ENCODE measurements at places on chromosomes 1 and 21.
A peak's percentile ranks its signal among the peaks of the same experiment; 100 is the strongest.

DNA sequence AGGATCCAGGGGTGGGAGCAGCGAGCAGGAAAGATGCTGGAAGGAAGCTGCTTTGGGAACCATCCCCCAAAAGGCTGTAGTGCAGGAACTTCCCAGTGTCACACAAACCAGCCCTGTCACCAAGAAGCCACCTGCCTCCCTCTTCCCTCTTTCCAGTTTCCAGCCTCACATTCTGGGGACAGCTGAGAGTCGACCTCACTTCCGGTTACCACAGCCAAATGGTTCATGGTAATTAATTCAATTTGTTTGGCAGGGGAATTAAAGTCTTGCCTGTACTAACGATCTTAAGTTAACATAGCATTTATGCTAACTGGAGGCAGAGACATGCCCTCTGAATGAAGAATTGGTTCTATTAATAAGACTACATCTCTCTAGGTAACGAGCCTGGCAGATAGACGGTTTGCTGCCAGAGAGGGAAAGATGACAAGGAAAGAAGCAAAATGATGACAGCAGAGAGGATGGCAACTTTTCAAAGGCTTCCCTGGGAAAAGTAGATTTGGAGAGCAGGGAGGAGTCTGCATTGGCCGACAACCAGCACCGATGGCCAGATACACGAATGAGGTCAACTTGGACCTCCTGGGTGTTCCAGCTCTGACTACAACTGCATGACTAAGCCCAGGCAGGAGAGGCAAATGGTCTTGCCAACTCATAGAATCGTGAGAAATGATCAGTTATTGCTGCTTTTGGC lies 64.1 kb downstream of the TMCO4 start:
- no peak for DNase-seq

- no peak for DNase-seq
These were observed 31.5 kb upstream of the C1orf198 start for GRCh38 chr1:230899841-230900251.

DNA sequence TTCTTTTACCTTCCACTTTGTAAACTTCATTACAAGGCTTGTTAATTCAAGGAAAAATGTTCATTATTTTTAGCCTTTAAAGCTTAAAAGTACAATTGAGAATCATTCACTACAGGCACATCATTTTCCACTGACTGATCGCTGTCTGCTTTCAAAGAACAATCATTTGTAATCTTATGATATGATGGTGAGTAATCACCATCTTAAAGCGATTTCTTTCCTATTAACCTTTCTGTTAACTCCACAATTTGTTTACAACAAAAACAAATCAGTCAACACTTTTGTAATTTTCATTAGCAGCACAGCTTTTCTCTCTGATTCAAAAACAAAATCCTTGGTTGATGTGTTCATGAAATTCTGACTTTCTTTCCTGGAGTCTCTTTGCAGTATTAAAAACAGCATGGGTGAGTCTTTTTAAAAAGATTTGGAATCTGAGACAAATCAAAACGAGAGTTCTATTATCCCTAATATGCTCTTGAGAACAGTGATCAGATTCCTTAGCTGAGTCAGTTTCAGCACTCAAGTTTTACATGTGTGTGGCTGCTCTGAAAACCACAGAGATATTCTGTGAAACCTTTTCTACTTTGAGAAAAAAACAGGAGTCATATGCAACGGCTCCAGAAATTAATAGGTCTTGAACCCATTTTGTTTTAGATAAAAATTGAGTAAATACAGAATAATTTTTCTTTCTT lies 145.8 kb upstream of the TMPRSS15 start:
- DNase-seq, result no peak

DNA sequence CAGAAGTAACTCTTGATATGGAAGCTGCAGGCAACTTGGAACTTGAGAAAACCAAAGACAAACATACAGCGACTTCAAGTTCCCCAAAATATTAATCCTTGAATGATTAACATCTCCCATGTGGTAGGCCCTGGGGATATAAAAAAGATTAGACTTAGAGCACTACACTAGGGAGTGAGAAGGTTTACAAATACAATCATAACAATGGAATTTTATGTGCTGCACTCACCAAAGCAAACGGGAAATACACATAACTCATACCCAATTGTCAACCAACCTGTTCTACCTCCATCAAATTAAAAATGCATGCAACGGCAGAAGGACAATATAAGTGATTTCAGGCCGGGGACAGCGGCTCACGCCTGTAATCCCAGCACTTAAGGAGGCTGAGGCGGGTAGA lies 3.7 kb downstream of the SMYD3 start:
- DNase-seq, result no peak

- DNase-seq, result no peak
These were observed 177.0 kb downstream of the SIPA1L2 start for GRCh38 chr1:232452736-232453440.

GRCh38 chr1:242556759-242557158 lies 32.3 kb upstream of the PLD5 start:
- DNase-seq, result no peak

DNA sequence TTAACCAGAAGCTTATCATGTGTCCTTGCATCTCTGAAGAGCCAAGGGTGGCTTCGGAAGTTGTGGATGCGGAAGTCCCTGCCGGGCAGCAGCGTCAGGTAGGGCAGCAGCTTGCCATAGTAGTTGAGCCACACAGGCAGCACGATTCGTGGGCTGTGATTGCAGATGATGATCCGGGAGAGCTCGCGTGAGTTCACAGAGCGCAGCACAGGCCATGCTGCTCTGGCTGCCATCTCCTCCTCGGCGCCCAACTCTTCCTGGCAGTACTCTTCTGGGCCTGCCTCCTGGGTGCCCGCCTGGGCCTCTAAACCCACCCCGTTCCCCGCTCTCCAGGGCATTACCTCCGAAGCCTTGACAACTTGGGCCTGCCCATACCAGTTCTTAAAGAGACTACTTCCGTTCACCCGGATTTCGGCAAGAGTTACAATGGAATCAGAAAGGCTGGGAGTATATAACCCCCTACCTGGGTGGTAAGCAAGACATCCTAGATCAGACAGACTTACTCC lies at the start of gene VHLL:
TSS of gene VHLL (minus strand) at position 456 of the 506 bp plus-strand sequence. CDS start at position 338, 118 bp downstream.
- DNase-seq, result no peak

DNA sequence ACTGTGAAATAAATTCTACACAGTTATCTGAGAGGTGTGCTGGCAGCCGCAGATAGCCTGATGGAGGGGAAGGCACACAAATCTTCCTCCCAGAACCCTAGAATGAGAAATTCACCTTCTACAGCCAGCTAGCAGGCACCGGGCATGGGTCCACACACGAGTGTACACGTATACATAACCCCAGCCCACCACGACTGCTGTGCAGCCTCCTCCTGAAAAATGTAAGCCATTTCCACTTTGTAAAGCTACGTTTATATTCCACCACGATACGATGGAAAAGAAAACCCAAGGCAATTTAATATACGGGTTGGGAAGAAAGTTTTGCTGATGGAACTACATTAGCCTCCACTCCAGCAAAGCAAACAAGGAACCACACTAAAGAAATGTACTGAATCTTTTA lies 1.8 kb downstream of the BTG3 start:
- no peak for DNase-seq

DNA sequence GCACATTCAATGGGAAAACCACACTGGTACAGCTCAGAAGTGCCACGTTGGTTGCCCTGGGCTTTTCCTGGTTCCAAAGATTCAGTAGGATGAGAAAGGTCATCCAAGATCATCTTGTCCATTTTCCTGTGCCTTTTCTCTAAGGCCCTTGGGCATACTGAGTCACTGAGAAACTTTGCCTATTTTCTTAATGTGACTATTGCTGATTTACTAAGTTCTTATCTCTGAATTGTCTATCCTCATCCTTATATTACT lies 57.2 kb upstream of the HSD17B7 start:
- DNase-seq, result no peak

GRCh38 chr1:210910020-210910575 lies 223.8 kb downstream of the KCNH1 start:
- no peak for DNase-seq

DNA sequence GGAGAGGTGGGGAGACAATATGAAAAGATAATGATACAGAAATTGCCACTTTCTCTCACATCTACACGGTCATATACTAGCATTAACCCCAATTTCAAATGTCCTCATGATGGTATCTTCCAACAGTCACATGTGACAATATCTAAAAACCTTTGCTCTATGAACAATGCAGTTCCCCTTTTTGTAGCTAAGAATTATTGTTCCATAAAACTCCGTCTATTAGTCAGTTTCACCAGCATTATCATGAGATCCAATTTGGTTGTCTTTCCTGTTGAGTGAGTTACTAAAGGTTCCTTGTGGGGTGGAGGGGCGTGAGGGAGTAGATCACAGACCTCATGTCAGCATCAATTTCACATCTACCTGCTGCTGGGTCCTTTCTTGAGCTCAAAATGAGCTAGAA lies 1.7 kb downstream of the TIAM1 start:
- no peak for DNase-seq

- no peak for DNase-seq
These were observed 16.6 kb downstream of the SDCCAG8 start for GRCh38 chr1:243272401-243272800.

DNA sequence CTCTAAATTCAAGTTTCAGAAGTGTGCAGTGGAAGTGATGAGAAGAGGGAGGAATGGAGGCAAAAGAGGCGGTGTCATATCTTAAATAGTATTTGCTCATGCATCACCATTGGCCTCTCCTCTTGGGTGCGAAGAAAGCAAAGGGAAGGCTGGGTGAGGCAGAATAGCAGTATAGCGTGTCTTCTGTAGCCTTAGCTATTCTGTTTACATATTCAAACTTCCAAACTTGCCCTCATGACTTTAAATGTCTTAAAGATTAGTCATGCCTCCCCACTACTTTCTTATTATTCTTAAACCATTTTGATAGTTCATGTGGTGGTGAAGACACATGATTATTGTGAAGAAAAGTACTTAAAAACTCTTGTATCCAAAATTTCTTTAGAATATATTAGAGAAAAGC lies 104.6 kb upstream of the TENT5C start:
- DNase-seq, result no peak

DNA sequence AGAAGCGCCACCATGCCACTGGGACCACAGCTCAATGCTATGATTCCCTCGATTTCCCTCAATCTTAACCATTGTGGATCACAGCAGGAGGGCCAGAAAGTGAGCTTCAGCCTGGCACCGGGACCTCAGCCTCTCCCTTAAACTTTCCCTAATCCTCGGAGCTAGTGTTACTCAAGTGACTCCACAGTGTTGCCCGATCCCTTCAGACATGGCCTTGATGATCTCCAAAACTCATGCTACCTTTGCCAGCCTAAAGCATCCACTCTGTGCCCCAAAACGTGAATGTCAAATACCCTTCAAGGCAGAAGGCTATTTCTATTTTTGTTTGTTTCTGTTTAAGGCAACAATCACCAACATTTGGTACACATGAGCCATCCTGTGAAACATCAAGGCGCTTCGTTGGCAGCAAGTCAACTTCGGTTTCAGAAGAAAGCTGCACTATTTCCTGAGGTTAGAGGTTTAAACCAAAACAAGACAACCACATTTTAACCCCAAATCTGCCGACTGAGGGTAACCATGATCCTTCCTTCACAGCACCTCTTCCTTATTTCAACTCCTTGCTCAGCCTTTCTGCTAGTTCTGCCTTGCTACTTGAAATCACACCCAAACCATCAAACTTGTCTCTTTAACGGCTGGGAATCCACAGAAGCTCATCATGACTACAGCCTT lies 94.4 kb upstream of the KRTAP19-8 start:
- no peak for DNase-seq

DNA sequence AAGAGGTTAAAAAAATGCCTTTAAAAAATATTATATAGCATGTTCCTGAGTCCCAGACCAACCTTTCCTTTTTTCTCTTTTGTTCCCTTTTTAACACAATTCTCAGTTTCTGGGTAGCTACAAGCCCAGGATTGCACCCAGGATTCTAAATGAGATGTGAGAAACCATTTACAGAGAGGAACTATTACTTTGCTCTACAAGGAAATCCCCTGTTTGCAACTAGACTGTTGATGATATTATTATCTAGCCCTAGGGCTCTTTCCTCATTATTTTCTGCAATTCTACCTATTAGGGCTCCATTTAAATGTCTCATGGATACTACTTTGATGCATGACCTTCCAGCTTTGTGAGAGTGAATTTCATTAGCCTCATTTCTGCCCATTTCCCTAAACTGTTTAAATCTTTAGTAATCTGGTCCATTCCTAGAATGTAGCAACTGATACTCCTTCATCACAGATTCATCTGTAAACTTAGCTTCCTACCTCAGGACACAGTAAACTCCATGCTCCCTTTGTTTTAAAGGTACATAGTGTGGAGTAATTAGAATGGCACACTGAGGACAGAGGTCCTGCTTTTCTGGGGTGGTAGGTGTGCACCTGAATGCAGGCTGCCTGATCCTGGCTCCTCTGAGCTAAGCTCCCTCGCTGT lies 7.1 kb upstream of the KIF14 start:
- no peak for DNase-seq

GRCh38 chr1:83761167-83762038 lies 237.5 kb downstream of the TTLL7 start:
- no peak for DNase-seq

GRCh38 chr1:150529017-150529416 lies 13.5 kb downstream of the FALEC start:
- DNase-seq, result no peak

DNA sequence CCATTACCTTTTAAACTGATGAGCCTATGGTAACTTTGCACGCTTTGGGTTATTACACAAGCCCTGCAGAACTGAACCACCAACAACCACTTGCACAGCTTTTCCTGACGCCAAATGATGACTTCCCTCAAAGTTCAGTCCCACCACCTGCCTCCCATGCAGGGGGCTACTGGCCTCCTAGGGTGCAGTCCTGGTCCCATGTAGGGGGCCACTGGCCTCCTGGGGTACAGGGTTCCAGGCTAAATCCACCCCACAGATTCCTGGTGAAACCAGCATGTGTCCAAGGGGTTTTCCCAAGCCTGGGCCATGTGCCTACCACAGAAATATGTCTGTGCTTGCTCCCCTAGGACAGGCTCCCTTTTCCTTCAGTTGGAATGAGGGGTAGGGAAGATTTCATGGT lies 73.4 kb upstream of the ZNF678 start:
- DNase-seq, result no peak

GRCh38 chr1:63200676-63201075 lies 121.7 kb upstream of the FOXD3 start:
- no peak for DNase-seq

DNA sequence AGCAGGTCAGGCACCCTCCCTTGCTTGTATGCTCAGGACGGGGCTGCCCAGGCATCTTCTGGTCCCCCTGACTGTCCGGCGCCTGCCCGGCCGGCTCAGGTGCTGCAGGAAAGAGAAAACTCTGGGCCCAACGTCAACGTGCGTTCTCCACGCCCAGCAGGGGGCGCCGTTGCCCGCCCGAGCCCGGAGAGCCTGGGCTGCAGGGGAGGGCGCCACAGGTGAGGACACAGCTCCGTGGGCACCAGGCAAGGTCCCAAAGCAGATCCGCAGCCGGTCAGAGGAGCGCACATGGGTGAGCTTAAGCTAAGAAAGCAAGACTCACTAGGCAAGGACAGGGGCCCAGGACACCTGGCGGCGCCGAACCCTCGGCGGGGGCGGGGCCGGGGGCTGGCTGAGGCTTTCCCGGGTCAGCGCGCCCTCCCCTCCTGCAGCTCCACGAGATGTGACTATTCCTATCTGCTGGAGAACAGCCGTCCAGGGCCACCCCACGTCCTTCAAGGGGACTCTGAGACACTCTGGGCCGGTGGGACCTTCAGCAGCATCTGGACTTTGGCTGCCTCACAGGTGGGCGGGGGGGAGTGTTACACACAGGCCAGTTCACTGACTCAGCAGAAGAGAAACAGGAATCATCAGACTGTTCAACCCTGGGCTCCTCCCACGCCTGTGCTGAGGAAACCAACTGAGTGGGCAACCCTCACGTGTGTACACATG lies 29.3 kb downstream of the KRTAP10-1 start:
- DNase-seq, result peak; percentile 84

All from islet precursor cell (in vitro differentiated cells).